HFFc6 (cell line): ENCODE measurements at places on chromosomes 4 and X.

GRCh38 chr4:6788123-6788522 lies 5.6 kb downstream of the KIAA0232 start:
- DNase-seq = no peak

DNA sequence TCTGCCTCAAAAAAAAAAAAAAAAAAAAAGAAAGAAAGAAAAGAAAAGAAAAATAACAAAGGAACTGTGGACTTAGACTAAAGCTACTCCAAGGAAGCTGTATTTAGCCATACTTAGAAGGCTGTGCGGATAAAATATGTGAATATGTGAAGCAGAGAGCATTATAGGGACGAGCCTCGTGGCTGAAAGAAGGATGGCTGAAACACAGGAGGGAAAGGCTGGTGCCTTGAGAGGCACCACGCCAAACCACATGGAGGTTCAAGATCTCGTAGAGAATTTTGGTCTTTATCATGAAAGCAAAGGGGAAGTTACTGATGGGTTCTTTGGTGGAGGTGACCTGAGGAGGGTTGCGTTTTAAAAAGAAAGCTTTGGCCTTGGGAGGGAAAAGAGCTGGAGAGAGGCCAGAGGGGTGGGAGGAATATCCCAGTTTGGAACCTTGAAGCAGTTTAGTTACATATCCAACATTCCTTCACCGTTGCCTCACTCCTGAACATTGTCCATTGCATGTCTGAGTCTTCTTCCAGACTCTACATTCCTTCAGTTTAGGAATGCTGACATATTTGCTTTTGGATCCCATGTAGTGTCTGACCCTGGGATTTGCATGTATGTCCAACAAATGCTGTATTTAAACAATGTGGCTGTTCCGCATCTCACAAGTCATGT lies 82.5 kb downstream of the CPE start:
- DNase-seq = peak; percentile 26

DNA sequence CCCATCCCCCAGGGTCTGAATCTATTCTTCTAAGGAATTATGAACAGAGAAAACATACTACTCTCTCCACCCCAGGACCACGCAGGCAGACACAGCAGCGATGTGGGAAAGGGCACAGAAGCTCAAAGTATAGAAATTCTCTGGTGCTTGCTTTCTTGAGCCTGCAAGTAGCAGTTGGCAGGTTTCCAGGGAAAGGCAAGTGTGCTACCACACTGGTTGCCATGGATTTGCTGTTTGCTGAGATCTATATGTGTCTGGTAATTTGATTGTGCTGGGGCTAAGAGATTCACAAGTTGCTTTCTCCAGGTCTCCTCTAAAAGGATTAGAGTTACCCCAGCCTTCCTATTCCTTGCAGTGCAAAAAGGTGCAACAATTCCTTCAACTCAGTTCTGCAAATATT lies 83.1 kb downstream of the GUCY2F start:
- no peak for DNase-seq

- peak; percentile 27 for DNase-seq
Measured at GRCh38 chrX:136711147-136711546, 63.2 kb downstream of the CD40LG start.

GRCh38 chr4:113708250-113708649 lies 53.3 kb downstream of the CAMK2D start:
- DNase-seq = no peak

DNA sequence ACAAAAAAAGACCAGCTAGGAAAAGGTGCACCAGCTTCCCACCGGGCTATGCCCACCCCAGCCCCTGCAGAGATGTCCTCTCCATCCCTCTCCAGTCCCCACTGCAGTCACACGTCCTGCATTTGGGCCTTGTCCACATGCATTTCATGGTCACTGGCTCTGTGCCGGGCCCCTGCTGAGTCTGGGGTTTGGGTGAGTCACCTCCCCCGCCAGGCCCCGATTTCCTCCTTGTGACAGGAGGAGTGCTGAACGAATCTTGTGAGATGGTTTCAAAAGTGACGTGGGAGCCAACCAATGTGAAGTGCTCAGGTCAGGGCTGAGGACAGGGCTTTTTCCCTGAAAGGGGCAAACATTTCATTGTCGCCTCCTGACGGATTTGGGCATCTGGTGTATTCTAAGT lies 7.1 kb downstream of the CPZ start:
- DNase-seq = peak; percentile 42

- no peak for DNase-seq
Measured at GRCh38 chrX:68698942-68699341, 51.5 kb downstream of the STARD8 start.

DNA sequence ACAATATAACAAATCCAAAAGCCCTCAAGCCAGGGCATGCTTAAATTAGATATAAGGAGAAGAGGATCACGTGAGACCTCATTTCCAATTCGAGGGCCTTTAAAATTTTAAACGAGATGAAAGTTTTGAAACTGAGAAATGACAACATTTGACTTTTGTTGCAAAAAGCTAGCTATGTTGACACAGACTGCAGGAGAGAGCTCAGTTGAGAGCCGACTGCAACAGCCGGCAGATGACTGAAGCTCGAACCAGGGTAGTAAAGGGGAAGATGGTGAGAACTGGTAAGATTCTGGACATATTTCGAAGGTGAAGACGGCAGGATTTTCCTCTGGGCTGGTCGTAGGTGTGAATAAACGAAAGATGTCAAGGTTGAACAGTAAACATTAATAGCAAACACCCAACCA lies 773 bp downstream of the PRMT9 start:
- peak; percentile 21 for DNase-seq

GRCh38 chr4:25403699-25404098 lies 26.6 kb downstream of the ANAPC4 start:
- no peak for DNase-seq

GRCh38 chrX:37638047-37638446 lies 47.5 kb upstream of the XK start:
- no peak for DNase-seq

DNA sequence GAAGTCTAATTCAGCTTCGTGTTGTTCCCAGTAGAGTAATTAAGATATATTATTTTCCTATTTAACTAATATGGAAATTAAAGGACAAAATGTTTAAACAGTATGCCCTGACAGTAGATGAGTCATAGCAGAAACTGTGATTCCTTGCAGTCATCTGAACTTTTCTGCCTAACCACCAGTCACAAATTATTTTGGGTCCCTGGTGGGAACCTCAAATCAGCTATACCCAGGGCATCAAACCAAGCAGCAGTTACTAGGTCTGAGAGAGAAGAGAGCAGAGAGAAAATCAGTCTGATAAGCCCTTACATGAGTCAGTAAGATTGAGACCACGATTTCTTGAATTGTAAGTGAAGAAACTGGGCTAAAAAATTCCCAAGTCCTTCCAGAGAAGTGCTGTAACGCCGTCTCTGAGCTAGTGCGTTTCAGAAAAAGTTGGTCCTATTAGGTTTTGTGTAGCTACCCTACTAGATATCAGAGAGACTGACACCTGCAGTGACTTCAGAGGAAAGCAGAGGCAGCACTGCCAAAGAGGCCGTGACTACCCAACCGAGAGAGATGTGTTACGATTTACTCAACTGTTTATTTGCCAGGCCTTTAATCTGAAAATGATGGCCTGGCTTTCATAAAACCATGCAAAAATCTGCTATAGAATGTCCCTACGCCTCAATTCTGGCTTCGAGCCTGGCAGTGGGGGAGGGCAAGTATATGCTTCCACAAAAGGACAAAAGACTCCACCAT lies 21.7 kb upstream of the GPM6A start:
- DNase-seq = no peak

DNA sequence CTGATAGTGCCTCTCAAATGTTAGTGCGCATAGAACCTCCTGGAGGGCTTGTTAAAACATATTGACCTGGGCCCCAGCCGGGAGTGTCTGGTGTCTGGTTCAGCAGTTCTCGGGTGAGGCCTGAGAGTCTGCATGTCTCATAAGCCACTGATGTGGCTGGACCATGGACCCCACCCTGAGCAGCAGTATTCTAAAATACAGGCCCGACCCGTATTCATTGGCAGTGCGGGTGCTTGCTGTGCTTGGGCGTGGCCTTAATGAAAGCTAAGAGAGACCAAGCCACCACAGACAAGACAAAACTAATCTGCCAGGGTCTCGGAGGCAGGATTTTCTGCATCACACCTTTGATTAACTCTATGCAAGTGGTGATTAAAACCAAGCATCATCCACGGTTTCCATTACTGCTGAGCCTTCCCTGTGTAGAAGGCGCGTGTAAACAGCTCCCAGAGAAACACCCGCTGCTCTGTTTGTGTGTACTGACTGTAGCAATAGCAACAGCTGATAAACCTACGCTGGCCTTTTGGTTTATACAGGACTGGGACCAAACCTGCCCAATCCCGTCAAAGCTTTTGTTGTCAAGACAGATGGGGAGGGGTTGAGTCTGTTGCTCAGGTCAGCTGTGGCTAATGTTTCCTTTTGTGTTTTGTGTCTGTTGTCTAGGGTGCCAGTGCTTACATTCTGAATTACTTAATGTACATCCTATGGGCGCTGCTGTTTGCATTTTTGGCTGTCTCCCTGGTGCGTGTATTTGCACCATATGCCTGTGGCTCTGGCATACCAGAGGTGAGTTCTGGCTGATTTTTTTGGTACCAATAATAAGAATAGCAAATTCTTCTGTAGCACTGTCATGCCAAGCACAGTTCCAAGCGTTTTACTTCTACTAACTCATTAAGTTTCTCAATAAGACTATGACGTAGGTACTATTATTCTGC lies 40.8 kb downstream of the CLCN4 start:
- no peak for DNase-seq

GRCh38 chrX:25016361-25016671 lies 551 bp upstream of the ARX start:
- no peak for DNase-seq

- DNase-seq = no peak
Measured at GRCh38 chrX:54633641-54634040, 103.6 kb downstream of the GNL3L start.

DNA sequence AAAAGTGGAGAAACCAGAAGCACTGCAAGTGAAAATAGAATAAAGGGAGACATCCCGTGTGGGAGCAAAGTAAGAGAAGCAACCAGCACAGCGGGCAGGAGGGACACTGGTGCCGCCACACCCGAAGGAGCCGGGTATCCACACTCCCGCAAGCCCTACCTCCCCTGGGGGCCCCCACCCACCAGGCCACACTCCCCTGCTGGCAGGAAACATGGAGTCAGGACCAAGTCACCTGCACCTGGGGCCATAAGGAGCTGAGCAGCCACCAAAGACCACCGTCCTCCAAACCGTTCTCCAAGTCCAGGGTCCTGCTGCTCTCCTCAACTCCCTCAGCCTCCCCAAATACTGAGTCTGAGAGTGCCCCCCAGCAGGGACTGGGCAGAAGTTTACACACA lies 30.5 kb downstream of the FGFRL1 start:
- DNase-seq = no peak

DNA sequence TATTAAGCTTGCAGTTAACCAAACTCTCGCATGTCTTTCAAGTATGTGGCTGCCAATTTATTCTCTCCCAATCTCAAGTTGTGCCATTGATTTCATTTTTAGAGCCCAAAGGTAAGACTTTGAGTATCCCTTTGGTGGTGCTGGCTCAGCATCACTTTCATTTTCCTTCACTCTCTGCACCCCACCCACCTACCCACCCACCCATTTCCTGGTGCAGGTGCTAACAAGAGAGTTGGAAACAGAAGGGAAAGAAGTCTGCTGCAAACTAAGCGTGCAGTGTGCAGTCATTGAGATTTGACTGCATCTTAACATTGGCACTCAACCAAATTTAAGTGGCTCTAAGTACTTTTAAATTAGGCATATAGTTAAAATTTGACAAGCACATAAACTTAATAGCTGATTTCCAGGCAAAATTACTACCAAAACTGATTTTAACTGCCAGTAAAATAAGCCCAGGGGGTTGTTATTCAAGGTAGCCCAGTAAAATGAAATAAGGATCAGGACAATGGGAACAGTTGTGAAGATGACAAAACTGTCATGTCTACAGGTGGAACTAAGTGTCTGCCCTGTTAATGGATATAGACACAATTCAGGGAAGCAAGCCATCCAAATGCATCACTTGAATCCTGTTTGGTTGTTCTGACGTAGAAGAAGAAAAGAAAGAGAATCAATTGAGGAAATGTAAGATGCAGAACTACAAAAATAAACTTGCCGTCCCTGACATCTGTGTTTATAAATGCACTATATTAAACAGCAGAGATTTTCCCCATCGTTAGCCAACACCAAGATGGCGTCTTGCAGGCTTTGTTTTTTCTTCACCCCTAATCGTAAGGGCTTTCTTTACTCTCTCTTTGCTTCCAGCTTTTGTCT lies 184.2 kb downstream of the KDR start:
- no peak for DNase-seq

DNA sequence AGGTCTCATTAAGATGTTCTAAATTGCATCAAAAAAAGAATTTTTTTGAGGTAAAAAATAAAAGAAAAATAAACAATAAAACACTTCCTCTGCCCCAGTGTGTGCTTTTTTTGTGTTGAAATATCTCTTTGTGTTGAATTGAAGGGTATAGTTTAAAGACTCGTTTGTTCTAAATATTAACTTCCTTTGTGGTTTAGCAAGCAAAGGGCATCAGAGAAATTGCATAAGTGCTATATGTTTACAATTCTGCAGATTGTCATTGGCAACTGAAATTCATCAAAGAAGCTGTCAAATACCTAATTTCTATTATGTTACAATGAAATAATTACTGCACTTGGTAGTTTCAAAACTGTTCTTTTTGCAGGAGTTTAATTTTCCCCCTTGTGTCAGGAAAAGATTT lies 260.5 kb downstream of the DKK2 start:
- DNase-seq = no peak
